ENCODE measurements at places on chromosomes 11 and 22. TPM values are rescaled to one million over a fixed set of nuclear protein-coding genes. Genes with fewer than 3 reads are reported as not detected.

The DAGLA gene
- total RNA-seq: 2.0 TPM

The CFAP68 gene
- 18.5 TPM for total RNA-seq

The OR52I1 gene
- total RNA-seq: not detected

The MAPK8IP1 gene
- 11.6 TPM for total RNA-seq
